RCC 7860 (cell line): ENCODE measurements at places on chromosomes 3 and 15.

- DNase-seq: no peak
These were observed at the start of gene GHRL for GRCh38 chr3:10292505-10293419. Gene GHRL (minus strand): TSS chr3:10292947. CDS start chr3:10290180, 2,767 bp downstream.

- no peak for DNase-seq
These were observed 49.9 kb downstream of the PGPEP1L start for GRCh38 chr15:98957655-98958054.

DNA sequence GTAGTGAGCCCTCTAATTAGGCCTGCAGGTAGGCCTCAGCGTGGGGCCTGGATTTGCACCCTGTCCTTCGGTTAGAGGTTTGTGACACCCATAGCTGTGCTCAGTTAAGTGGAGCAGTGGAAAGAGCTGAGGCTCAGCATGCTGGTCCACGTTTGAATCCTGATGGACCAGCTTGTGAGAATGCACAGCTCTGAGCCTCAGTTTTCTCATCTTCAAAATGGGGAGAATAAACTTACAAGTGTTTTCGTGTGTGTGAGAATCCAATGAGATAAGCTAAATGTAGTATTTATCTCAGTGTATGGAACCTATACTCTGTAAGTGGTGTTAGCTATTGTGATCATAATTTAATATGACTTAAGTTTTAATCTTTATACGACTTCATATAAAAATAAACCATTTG lies 22.5 kb downstream of the EEFSEC start:
- no peak for DNase-seq

- DNase-seq: no peak
These were observed 418.8 kb downstream of the MAGI1 start for GRCh38 chr3:65619888-65620287.

GRCh38 chr3:172692751-172693338 lies 18.0 kb downstream of the NCEH1 start:
- DNase-seq: no peak

- no peak for DNase-seq
These were observed 148.3 kb downstream of the DNAJB8 start for GRCh38 chr3:128318275-128318941.

GRCh38 chr3:112143689-112144088 lies 10.6 kb upstream of the GCSAM start:
- DNase-seq: no peak

GRCh38 chr3:185744997-185745843 lies 79.6 kb downstream of the IGF2BP2 start:
- peak; percentile 98 for DNase-seq
